ENCODE measurements at places on chromosomes 5 and 9. TPM values are rescaled to one million over a fixed set of nuclear protein-coding genes. Genes with fewer than 3 reads are reported as not detected.

DNA sequence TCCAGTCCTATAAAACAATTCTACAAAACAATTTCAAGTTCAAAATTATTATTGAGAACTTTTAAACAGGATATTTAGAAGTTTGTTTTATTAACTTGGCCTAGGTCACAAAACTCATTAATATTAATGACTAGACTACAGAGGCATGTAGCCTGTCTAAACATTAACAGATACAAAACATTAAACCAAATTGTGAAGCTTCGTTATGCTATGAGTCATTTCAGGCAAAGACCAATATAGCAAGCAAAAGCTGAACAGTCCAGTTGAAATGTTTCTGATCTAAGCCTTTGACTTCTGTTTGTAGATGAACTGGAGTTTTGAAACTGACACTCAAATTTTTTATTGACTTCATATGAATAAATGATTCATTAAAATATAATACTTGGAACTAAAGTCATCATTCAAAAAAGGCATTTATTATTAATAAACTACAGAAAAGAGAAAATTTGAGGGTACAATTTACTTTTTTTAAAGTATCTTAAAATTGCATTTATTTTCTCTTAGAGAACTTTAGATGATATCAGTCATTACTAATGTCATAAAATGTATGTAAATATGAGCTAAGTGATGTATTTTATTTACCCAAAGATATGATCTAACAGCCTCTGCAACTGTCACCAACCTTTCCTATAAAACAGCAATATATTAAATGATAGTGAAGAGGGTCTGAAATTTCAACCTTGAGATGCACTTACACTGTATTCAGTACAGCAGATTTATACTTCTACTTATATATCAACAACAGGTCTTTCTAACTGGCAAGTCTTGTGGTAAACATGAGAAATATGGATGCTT is 188.8 kb downstream of the COMMD10 start:
- H3K27me3 ChIP-seq: no peaks in the 10 kb centered on the region
- H3K27ac ChIP-seq: no peak overlapping the region
- no peak overlapping the region for H3K4me3 ChIP-seq
- DNase-seq: peak; percentile 87
- H3K4me1 ChIP-seq: peaks cover 5% of the 10 kb centered on the region

DNA sequence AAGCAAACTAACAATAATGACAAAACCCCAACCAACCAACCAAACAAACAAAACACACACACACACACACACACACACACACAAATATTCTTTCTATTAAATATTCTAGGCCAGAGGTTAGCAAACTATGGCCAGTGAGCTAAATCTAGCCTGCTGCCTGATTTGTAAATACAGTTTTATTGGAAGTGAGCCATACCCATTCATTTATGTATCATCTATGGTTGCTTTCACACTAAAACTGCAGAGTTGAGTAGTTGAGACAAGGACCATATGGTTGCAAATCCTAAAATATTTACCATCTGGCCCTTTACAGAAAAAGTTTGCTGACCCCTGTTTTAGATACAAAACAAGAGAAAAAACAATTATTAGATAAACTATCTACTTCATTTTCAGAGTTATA is 620.5 kb upstream of the SEMA6A start:
- H3K27me3 ChIP-seq: no peaks in the 10 kb centered on the region
- no peaks in the 10 kb centered on the region for H3K4me1 ChIP-seq
- H3K36me3 ChIP-seq: no peaks in the 10 kb centered on the region
- no peak overlapping the region for H3K4me3 ChIP-seq
- no peak overlapping the region for H3K27ac ChIP-seq

RAD23B gene
- polyA plus RNA-seq: 607 TPM

ANKDD1B gene
- polyA plus RNA-seq: 0.03 TPM

UNC5A gene
- polyA plus RNA-seq: 0.01 TPM

All from fibroblast of lung (primary cell).